Mucosa of descending colon (tissue), 3 donors: ENCODE measurements at places on chromosomes 12 and 14. TPM values are rescaled to one million over a fixed set of nuclear protein-coding genes. Genes with fewer than 3 reads are reported as not detected.

GRCh38 chr14:100393906-100394732 lies 71.0 kb downstream of the SLC25A47 start:
- no peak for DNase-seq

DNA sequence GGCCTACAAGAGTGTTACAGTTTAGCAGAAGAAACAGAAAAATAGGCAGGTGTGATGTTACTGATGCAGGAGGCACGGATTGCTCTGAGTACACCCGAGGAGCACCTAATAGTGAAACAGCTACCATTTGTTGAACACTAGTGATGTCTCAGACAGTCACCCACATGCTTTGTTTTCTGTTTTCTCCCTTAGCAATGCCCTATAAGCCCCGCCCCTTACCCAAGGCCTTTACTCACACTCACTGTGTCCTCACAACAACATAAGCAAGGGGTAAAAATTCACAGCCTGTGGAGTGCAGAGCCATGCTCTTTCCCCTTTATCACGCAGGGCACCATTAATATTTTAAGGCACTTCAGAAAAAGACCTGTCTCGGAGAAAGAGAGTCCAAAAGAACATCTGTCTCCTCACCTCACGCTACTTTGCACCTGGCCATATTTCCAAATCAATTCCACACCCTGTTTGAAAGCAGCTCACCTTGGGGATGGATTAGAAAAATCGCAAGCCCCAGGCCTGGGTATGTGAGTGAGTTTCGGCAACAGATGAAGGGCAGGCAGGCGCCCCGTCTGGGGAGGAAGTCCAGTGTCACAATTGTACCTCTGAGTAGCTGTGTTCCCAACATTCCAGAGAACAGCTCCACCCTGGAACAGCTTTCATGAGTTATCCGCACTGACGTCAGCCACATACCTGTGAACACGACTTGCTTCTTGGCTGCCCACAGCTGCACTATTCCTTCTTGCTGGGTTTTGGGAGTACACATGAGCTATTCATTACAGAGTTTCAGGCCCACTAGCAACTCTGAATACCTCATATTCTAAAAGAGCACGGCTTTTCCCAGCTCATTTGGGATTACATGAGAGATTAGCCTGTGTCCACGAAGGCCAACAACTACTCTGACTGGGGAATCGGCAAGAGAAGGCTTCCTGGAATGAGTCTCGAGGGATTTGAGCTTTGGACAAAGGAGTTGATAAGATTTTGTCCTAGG lies 26.0 kb downstream of the MAPK1IP1L start:
- no peak for DNase-seq

The AQP2 gene
- not detected for total RNA-seq

The KRT78 gene
- total RNA-seq: not detected

The KRT3 gene
- not detected for total RNA-seq

DNA sequence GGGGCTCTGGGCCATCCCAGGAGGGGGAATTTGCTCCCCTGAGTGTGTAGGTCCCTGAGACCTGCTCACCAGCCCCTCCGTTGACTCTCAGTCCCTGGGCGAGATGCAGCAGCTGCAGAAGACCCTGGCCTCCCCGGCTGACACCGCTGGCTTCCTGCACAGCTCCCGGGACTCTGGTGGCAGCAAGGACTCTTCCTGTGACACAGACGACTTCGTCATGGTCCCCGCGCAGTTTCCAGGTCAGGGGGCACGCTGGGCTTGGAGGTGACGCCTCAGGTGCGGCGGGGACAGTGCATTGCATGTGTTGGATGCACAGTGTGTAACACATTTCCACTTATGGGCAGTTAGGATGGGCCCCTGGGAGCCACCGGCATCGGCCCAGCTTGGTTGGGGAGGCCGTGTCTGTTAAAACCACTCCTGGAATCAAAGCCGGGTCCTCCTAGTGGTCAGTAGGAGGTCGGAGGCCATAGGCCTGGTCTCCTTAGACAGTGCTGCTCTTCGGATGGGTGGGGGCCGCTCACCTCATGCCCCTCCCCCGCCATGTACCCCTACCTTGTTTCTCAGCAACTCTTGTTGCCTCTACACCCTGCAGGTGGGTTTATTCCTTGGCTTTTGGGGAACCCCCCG lies 17.1 kb upstream of the PUS1 start:
- no peak for DNase-seq

DNA sequence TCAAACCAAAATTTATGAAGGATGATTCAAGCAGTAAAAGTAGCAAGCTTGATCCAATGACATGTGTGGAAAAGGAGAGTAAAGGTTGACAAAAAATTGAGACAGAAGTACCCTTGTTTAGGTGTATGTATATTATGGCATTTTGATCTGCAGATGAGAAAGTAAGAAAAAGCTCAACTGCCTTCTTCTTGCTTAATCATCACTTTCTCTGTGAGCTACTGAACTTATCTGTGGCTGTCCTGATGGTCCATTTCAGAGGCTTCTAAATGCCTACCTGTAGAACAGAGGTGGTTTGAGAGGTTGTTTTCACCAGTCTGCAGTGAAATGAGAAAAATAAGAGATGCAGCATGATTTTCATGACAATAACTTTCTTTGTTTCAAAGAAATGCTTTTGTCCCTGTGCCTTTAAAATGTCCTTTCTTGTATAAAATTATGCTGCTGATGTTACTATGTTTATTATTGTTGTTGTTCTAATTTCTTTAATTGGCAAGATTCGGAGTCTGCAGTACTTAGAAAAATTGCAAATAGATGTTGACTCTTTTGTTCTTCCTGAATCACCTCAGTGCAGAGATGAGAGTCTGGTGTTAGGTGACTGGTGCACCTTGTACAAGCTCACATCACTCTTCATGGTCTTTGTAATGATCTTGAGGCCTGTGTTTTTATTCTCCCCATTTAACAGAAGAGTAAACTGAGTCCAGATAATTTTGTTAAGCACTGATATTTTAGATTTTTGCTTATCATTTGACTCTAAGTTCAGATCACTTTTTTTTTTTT lies 821.9 kb downstream of the VRK1 start:
- DNase-seq: no peak

GRCh38 chr14:54704768-54705167 lies 137.8 kb downstream of the SAMD4A start:
- no peak for DNase-seq

GRCh38 chr12:11508699-11509098 lies 113.3 kb upstream of the PRB2 start:
- DNase-seq: no peak

DNA sequence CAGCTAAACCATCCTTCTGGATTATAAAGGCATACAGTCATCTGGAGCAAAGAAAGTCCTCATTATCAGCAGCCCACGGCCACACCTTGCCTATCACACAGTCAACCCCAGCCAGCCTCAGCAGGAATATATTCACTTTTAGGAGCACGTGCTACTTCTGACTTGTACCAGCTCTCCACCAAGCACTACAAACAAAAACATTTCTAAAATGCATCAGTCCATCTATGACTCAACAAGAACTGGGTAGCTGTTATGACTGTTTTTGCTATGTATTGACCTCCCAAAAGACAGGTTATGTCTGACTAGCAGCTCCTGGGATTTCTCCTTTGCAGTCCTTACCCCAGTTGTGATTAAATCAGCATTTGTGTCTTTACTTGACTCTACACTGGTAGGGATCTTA lies 31.2 kb downstream of the NUAK1 start:
- DNase-seq: no peak

The KRT75 gene
- not detected for total RNA-seq

- DNase-seq: no peak
These were observed 294.0 kb downstream of the PPFIA2 start for GRCh38 chr12:81465191-81465590.

- peak; percentile 53 for DNase-seq
These were observed 86.5 kb downstream of the DAAM1 start for GRCh38 chr14:59274991-59275391.

The G2E3 gene
- total RNA-seq: 14.9 TPM

GRCh38 chr12:202081-202731 lies 11.8 kb downstream of the SLC6A12 start:
- DNase-seq: no peak

DNA sequence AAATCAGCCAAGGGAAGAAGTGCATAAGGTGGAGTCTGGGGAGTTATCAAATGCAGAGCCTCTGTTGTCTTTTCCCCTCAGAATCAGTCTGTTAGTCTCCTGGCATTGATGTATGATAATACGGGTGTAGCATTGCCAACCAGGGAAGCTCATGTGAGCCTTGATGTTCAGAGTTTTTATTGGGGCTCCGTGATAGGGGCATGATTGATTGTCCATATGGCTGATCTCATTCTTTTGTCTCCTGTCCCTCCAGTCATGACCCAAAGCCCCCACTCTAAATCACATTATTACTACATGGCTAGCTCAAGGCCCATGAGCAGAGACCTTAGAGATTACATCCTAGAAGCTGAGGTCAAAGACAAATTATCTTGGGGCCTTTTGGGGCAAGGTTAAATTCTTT lies 140.9 kb downstream of the NUBPL start:
- DNase-seq: no peak
